Activated CD4-positive, alpha-beta T cell treated with anti-CD3 and anti-CD28 coated beads, Interleukin-2, amount 10 ng/mL, durations not matched to agents 7 days and 5 days (primary cell): ENCODE measurements at places on chromosomes 3 and 15.
A peak's percentile ranks its signal among the peaks of the same experiment; 100 is the strongest.

DNA sequence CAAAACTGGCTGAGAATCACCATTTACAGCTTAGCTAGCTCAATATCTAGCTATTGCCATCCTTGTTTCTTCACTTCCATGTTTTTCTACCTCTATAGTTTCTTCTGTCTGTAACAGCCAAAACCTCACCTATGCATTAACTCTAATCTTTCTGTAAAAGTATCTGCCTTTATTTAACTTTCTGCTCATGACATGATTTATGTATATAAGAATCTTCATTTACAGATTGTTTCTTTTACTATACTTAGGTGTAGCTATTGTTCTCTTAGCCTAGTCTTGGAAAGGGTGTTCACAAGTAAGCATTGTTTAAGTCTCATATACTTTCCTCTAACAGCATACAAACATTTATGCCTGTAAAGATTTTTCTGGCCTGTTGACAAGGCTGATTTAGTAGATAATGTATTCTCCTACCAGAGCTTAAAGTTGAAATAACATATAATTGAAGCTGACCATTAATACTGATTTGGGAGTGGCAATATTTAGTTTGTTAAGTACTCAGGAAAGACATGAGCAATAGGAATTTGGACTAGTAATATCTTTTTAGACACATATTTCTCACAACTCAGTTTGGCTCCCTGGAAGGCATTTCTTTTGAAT is 9.4 kb downstream of the FILIP1L start:
- no peak for DNase-seq

- DNase-seq, result no peak
These were observed 5.2 kb downstream of the GLB1 start for GRCh38 chr3:33091746-33092145.

DNA sequence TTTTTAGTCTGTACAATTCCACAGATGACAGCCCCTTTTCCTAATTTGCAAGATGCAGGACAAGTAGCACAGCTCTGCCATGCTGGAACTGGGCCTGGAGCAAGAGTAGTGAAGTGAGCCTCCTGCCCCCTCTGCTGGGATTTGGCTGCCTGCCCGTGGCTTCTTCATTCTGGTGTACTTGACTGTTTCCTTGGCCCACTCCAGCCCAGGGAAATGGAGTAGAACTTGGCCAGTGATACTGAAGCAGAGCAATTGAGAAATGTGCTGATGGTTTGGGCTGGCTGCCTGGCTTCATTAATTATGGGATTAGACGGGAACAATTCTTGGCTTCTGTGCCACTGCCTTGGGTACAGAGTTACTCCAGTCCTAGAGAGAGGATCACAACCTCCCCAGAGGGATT is 2.8 kb downstream of the GPD1L start:
- DNase-seq, result no peak

GRCh38 chr3:42491881-42492507 is 10.4 kb upstream of the VIPR1 start:
- peak; percentile 2 for DNase-seq

DNA sequence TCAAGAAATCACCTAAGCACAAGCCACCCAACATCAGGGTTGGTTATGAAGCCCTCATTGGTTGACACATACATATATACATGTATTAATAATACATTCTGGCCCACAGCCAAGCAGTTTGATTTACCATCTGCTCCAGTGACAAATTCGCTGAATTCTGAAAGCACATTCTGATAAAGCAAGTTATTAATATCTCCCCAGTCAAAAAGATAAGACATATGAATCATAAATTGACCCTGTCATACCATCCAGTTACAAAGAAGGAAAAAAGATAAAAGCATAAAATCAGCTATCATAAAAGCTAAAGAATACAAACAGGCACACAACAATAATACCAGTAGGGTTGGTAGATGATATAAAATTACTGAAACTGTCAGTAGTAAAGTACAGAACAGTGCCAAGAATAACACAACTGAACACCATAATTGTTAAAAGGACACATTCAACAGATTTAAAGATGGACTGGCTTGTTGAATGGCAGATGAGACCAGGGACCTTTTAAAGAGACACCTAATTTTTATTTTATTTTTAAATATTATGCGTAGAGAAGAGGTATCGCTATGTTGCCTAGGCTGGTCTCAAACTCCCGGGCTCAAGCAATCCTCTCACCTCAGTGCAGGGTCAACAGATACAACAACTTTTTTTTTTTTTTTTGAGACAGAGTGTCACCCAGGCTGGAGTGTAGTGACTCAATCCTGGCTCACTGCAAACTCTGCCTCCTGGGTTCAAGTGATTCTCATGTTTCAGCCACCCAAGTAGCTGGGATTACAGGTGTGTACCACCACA is 7.7 kb downstream of the SNX4 start:
- DNase-seq, result no peak

GRCh38 chr3:33395900-33396299 is 44.3 kb downstream of the UBP1 start:
- DNase-seq, result no peak

DNA sequence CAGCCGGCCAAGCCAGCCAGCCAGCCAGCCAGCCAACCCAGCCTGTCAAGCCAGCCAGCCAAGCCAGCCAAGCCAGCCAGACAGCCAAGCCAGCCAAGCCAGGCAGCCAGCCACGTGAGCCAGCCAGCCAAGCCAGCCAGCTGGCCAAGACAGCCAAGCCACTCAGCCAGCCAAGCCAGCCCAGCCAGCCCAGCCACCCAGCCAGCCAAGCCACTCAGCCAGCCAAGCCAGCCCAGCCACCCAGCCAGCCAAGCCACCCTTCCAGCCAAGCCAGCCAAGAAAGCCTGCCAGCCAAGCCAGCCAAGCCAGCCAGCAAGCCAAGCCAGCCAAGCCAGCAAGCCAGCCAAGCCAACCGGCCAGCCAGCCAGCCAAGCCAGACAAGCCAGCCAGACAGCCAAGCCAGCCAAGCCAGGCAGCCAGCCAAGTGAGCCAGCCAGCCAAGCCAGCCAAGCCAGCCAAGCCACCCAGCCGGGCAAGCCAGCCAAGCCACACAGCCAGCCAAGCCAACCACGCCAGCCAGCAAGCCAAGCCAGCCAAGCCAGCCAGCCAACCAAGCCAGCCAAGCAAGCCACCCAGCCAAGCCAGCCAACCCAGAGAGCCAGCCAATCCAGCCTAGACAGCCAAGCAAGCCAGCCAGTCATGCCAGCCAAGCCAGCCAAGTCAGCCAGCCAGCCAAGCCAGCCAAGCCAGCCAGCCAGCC is 199.5 kb downstream of the GOLGA6L6 start:
- DNase-seq, result peak; percentile 32

DNA sequence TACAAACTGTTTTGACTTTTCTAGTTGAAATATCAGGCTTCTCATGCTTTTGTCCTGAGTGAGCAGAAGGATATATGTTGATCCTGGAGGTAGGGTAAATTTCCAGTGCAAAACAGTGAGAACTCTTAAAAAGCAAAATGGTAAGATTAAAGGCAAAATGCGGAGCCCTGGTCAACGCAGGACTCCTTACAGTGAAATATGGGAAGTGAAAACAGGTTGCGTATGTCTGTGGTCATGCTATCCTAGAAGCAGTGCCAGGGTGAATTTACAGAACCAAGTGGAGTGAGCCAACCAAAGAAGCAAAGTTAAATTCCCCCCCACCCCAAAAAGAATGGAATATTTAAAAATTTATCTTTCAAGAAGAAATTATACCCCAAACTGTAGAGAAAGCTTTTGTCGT is 256.4 kb downstream of the NR2F2 start:
- no peak for DNase-seq

DNA sequence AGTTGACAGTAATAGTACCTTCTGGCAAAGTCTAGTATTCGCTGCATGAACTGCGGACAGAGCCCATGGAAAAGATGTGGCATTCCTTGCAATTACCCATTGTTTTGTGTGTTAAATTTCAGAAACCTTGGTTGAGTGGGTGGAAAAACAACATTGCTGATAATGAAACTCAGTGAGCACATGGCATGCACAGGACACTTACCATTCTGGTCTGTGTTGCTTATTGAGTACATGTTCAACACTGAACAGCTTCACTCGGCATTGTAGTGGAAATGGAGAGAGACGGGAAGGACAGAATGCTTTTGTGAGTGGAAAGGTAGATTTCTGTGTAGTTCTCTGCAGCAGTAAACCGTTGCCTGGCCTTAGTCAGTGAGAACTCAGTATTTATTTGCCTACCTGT is 165.3 kb downstream of the FNDC3B start:
- no peak for DNase-seq

- DNase-seq, result no peak
These were observed 95.0 kb upstream of the LIMD1 start for GRCh38 chr3:45499529-45499928.

- no peak for DNase-seq
These were observed 134.4 kb upstream of the DAZL start for GRCh38 chr3:16739541-16740105.

- no peak for DNase-seq
These were observed 20.8 kb downstream of the HACD2 start for GRCh38 chr3:123564056-123564455.

DNA sequence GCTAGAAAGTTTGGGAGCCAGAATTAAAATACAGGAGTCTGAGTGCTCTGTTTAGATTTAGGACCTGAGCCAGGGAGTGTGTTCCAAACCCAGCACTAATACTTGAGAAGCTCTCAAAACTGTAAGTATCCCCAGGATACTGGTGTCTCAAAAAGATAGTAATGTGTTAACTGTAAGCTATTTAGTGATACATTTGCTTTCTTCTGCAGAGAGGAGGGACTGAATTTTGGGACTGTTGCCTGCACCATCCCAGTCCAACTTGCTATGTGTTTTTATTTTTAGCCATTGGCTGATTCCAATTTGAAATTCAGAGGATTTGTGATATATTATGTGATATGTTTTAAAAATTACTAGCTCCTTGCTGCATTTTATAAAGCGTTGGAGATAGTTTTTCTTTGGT is 31.5 kb downstream of the UBE2E1 start:
- DNase-seq, result no peak
